ENCODE measurements at places on chromosomes 2 and 18. TPM values are rescaled to one million over a fixed set of nuclear protein-coding genes. Genes with fewer than 3 reads are reported as not detected.

GRCh38 chr2:209368914-209369313, 54.9 kb upstream of the MAP2 start:
- DNase-seq, result no peak
- no peaks in the 10 kb centered on the region for H3K4me1 ChIP-seq
- no peak overlapping the region for H3K4me3 ChIP-seq
- no peaks in the 10 kb centered on the region for H3K27me3 ChIP-seq
- no peaks in the 10 kb centered on the region for H3K36me3 ChIP-seq

MERTK gene
- not detected for polyA plus RNA-seq

CABYR gene
- not detected for polyA plus RNA-seq

- no peaks in the 10 kb centered on the region for H3K36me3 ChIP-seq
- DNase-seq, result peak; percentile 52
- H3K4me1 ChIP-seq, result no peaks in the 10 kb centered on the region
Observed at GRCh38 chr2:23351388-23352141, 33.4 kb upstream of the KLHL29 start.

DNA sequence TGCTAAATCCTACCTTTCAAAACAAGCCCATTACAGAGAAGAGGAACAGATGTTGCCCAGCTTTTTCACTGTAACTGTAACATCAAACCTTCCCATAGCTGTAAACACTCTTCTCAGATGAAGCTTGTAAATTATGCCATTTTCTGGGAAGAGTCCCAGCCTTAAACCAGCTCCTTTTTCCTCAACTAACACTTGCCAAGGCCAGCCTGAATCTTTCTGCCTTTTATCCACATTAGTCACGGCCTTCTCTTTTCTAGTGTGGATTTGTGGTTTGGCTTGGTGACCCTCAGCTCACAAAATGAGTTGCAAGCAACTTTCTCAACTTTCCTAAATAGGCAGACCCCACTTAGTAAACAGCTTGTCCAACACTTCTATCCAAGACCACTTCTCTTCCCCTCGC, 90.2 kb downstream of the CABLES1 start:
- no peaks in the 10 kb centered on the region for H3K27me3 ChIP-seq
- H3K36me3 ChIP-seq, result no peaks in the 10 kb centered on the region
- H3K4me1 ChIP-seq, result peaks cover 20% of the 10 kb centered on the region
- DNase-seq, result no peak

DNA sequence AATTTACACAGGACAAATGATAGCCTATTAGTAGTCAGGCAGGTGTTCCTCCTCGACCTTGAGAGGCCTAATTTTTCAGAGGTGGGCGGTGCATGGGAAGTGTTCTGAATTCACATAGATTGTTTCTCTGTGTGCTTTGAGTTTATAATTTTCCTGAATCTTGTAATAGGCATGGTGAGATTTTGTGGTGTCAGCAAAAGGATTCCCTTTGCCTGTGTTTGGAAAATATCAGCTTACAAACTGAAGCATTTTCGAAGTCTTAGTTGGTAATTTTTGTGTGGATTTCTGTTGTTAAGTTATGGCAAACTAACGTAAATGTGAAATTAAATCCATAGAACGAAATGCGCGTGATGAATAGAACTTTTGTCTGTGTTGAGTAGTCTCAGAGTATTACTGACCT, 194.0 kb upstream of the RBMS1 start:
- H3K27me3 ChIP-seq, result peaks cover 2% of the 10 kb centered on the region
- H3K4me3 ChIP-seq, result no peak overlapping the region
- no peaks in the 10 kb centered on the region for H3K36me3 ChIP-seq
- H3K4me1 ChIP-seq, result no peaks in the 10 kb centered on the region
- no peak overlapping the region for H3K27ac ChIP-seq

TMEM178A gene
- polyA plus RNA-seq, result not detected

- H3K27me3 ChIP-seq, result no peaks in the 10 kb centered on the region
- H3K36me3 ChIP-seq, result no peaks in the 10 kb centered on the region
- DNase-seq, result no peak
- H3K27ac ChIP-seq, result no peak overlapping the region
- no peak overlapping the region for H3K4me3 ChIP-seq
Observed at GRCh38 chr18:43992741-43993140, 687.9 kb upstream of the SETBP1 start.
